Suprapubic skin (tissue), 4 donors: ENCODE measurements at places on chromosomes 5 and 9. TPM values are rescaled to one million over a fixed set of nuclear protein-coding genes. Genes with fewer than 3 reads are reported as not detected.
A peak's percentile ranks its signal among the peaks of the same experiment; 100 is the strongest.

- no peak for DNase-seq
These were observed 39.7 kb downstream of the PLPP7 start for GRCh38 chr9:131329241-131329641.

DNA sequence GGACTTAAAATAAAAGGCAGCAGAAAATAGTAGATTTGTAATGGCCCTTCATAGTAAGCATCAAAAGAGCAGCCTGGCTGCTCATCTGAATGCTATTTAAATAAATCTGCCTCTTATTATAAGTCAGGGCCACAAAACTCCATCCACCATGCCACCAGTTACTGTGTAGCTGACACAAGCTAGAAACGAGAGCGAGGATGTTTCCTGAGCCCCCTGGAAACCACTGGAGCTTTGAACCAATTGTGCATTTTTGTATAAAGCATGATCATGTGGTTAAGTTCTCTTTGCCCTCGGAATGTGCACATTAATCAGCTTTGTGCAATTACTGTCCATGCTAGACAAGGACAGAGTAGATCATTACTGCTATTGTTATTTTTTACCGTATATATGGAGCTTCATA lies 17.4 kb downstream of the SLC24A2 start:
- no peak for DNase-seq

DNA sequence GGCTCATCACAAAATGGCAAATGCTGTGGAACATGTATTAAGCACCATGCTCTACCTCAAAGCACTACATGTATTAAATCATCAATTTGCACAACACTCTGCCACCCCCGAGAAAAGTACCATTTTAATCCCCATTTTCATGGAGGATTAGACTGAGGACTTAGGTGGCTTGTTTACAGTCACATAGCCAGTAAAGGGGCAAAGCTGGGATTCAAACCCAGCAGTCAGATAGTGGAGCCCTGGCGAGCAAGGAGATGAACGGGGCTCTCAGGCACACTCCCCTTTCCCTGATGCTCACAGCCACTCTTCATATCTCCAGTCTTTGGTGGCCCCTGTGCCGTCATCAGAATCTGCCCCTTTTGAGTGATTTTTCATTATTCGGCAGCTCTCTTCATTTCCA lies 262.9 kb downstream of the DIRAS2 start:
- no peak for DNase-seq

The CHSY3 gene
- 1.4 TPM for total RNA-seq

GRCh38 chr5:24080046-24080445 lies 564.7 kb downstream of the CDH10 start:
- no peak for DNase-seq

DNA sequence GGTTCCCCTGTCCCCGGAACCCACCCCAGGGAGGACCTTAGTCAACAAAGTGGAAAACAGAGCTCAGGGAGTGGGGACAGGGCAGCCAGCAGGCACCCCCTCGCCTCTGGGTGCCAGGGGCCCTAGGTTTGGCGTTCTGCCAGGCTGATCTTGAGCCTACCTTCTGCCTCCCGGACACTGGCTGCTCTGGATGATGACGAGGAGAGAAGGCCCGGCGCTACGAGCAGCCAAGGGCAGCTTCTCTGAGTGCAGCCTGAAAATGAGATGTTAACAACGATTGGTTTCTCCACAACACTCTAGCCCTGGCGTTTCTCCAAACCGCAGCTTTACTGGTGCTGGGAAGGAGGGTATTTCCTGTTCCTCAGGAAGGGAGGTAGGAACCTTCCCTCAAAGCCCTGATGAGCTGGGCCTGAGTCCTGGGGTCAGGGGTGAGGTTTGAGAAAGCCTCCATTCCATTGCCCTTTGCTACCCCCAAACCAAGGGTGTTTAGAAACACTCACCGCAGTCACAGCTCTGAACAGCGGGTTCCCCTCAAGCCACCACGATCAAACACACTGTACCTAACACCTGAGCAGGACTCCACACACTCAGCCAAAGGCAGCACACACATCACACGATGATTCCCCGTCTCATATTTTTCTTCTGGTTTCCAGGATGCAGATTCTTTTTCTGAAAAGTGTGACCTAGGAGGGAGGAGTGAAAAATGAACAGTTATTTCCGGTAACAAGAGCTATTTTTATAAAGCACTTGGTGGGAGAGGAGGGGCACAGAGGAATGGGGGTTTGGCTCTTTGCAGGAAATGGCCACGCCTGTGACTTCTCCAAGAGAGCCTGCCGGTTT lies at the start of gene STING1:
STING1 (minus strand) TSS at position 709 of the 840 bp plus-strand sequence. CDS start 1,054 bp downstream, outside the sequence.
- peak; percentile 93 for DNase-seq

The ASPN gene
- total RNA-seq = 2.8 TPM

DNA sequence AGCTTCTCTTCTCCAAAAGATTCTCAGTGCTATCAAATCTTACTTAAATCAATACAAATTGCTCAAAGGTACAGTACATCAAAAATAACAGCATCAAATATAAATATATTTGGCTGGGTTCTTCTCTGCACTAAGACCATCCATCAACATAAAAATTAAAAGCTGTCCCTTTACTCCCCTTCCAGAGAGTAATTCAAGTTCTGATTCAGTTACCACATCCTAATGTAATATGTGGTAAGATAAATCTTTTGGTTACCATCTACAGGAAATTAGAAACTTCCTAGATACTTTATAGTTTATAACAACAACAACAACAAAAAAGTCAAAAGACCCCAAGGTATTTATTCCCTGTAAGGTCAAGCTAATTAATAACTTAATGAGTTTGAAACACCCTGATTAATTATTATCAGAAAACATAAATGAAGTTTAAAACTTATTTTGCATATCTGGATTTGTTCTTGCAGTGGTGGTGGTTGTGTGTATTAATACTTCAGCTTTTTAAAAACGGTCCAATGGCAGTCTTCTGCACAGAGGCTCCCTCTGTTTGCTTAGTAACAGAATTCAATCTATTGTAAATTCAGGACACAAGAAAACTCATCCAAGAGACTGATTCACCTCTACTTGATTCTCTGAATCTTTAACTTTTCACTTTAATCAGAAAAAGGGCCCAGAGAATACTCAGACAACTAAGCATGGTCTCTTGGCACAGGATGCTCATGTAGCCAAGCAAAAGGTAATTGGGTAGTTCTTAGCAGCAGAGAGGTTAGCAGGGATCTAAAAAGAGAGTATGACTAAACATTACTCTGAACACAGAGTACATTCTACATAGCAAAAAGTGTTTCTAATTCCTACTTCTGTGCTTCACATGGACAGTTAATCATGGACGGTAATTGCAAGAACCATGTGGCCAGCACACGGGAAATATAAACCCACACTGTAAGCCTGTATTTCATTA lies 20.1 kb downstream of the DIAPH1 start:
- no peak for DNase-seq

The NRG2 gene
- 4.5 TPM for total RNA-seq

- no peak for DNase-seq
These were observed 246.6 kb downstream of the HSPA4 start for GRCh38 chr5:133298447-133298846.

GRCh38 chr9:4690144-4690543 lies 10.8 kb downstream of the CDC37L1 start:
- DNase-seq = no peak

DNA sequence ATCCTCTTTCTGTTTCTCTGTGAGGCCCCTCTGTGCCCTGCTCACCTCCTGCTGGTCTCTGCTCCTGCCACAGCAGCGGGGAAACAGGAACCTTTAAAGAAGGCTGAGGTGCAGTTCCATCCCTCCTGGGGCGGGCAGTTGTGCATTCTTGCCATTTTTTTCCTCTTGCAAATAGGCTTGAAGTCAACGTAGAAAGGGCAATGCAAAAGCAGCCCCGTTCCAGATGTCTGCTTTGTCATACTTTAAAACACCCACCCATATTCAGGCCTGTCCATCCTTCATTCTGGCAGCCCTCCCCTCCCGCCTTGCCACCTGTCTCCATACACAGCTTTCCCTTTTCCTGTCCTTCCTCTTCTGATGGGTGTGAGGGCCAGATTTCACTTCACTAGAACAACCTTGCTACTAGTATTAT lies 65.4 kb upstream of the KLF9 start:
- DNase-seq = no peak

- no peak for DNase-seq
These were observed 421.3 kb downstream of the CETN3 start for GRCh38 chr5:89988129-89988810.

The UGT3A2 gene
- total RNA-seq = 17.8 TPM

- DNase-seq = peak; percentile 78
These were observed 1.2 kb downstream of the JMY start for GRCh38 chr5:79236970-79237739.

The NOXA1 gene
- total RNA-seq = 3.5 TPM

DNA sequence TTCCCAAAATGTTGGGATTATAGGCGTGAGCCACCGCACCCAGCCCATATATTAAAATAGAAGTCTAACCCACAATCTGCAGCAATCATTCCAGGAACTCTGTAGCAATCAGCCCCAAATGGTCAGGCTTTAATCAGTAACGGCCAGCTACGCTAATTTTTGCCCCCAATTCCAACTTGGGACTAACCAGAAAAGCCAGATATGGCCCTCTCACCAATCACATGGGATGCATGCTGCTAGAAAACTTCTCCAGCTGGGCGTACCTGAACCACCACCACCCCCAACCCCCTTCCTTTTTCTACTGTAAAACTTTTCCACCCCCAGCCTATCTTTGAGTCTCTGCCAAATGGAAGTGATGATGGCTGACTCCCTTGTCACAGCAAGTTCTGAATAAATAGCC lies 4.1 kb downstream of the SUSD1 start:
- no peak for DNase-seq

DNA sequence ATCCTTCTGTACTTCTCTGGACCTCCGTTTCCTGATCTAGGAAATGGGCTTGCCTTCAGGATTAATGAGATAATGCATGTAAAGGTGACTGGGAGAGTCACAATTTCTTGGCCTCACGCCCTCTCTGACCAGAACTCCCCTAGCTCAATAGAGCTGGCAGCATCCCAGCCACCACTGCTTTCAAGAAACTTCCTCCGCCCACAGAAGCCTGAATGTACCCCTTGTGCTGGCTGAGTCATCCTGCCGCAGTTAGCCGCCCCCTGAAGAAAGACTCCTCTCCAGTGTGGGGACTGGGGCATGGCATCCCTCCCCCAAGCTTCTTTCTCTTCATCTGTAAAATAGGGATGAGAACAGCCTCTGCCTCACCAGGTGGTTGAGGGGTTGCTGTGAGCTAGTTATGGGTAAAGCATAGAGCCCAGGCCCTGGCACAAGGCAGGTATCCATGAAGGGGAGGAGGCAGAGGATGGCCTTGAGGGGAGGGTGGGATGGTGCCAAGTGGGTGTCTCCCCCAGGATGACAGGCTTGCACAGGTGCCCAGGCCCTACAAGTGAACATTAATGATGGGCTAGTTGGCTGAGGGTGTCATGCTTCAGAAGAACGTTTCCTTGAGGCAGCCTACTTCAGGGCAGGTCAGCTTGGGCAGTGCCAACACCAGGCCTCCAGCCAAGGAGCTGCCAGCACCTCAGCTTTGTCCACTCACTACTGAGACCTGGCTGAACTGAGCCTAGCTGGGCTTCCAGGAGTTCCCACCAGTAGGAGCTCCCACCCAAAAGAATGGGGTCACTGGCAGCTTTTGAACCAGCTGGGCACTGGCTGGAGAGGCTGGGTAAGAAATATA lies 3.4 kb downstream of the PDLIM4 start:
- DNase-seq = peak; percentile 79

The PCDHB16 gene
- 3.0 TPM for total RNA-seq

- DNase-seq = no peak
These were observed 6.1 kb downstream of the RPS14 start for GRCh38 chr5:150443242-150444075.

- DNase-seq = no peak
These were observed 468.7 kb downstream of the SPATA31D1 start for GRCh38 chr9:82457298-82457697.

GRCh38 chr9:93290495-93291434 lies 106.8 kb downstream of the WNK2 start:
- no peak for DNase-seq

The PCDHA13 gene
- 0.47 TPM for total RNA-seq

The PAPPA gene
- total RNA-seq = 1.7 TPM
